ENCODE measurements at places on chromosomes 7 and 10. TPM values are rescaled to one million over a fixed set of nuclear protein-coding genes. Genes with fewer than 3 reads are reported as not detected.

The INSYN2A gene
- polyA plus RNA-seq = 0.68 TPM

The ZNF853 gene
- polyA plus RNA-seq = not detected

The CACUL1 gene
- 7.7 TPM for polyA plus RNA-seq

The TMEM140 gene
- polyA plus RNA-seq = 13.2 TPM

The ZNF655 gene
- 33.7 TPM for polyA plus RNA-seq

The TOMM7 gene
- 270 TPM for polyA plus RNA-seq

The CTAGE4 gene
- polyA plus RNA-seq = 16.5 TPM

The JAKMIP3 gene
- polyA plus RNA-seq = not detected

The ITPRID1 gene
- 0.37 TPM for polyA plus RNA-seq

The HKDC1 gene
- 119 TPM for polyA plus RNA-seq

The ATP6V0A4 gene
- polyA plus RNA-seq = not detected

Measured in small intestine (tissue), 16 donors.